ENCODE measurements at places on chromosomes 11 and 22. TPM values are rescaled to one million over a fixed set of nuclear protein-coding genes. Genes with fewer than 3 reads are reported as not detected.

The ABTB2 gene
- 2.8 TPM for total RNA-seq

The NRIP3 gene
- 16.6 TPM for total RNA-seq

The TRPM5 gene
- total RNA-seq = not detected

The OR52H1 gene
- 0.56 TPM for total RNA-seq

The DAGLA gene
- total RNA-seq = 2.7 TPM

The CCDC188 gene
- total RNA-seq = 0.38 TPM

The DCHS1 gene
- total RNA-seq = 1.3 TPM

The GGT5 gene
- total RNA-seq = 9.9 TPM

The TLCD5 gene
- 11.6 TPM for total RNA-seq

The VSTM5 gene
- total RNA-seq = under 0.01 TPM

The CDCA5 gene
- total RNA-seq = 13.4 TPM

The SMC1B gene
- total RNA-seq = not detected

The FXYD6 gene
- total RNA-seq = under 0.01 TPM

The MMP3 gene
- 0.19 TPM for total RNA-seq

The TEX12 gene
- total RNA-seq = not detected

The OR52I1 gene
- total RNA-seq = not detected

The APOA5 gene
- under 0.01 TPM for total RNA-seq

The PDGFD gene
- total RNA-seq = 13.0 TPM

The SLC5A1 gene
- total RNA-seq = not detected

The TMEM41B gene
- total RNA-seq = 71.9 TPM

The PPME1 gene
- total RNA-seq = 44.3 TPM

The NXPE1 gene
- total RNA-seq = not detected

The OR10A6 gene
- under 0.01 TPM for total RNA-seq
